Stimulated activated CD4-positive, alpha-beta T cell treated with anti-CD3 and anti-CD28 coated beads, Interleukin-4, amount 100 ng/mL, for 1 hour (primary cell): ENCODE measurements at places on chromosomes 1 and 21.
A peak's percentile ranks its signal among the peaks of the same experiment; 100 is the strongest.

DNA sequence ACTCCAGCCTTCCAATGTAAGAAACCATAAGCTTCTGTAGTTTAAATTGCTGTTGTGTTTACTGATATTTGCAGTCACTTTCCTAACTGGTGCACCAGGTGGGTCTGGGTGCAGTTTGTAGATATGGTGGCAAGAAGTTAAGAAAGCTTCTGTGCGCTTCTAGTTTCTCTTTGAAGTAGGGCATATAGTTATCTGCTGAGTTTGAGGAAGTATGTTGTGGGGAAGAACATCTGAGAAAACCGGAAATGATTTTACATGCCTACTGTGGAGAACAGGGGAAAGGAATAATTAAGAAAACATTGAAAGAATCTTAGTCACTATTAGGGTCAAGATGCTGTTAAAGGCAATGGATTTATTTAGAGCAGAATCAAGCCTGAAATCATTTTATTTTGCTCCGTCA, 14.9 kb upstream of the SLC44A5 start:
- DNase-seq = no peak

DNA sequence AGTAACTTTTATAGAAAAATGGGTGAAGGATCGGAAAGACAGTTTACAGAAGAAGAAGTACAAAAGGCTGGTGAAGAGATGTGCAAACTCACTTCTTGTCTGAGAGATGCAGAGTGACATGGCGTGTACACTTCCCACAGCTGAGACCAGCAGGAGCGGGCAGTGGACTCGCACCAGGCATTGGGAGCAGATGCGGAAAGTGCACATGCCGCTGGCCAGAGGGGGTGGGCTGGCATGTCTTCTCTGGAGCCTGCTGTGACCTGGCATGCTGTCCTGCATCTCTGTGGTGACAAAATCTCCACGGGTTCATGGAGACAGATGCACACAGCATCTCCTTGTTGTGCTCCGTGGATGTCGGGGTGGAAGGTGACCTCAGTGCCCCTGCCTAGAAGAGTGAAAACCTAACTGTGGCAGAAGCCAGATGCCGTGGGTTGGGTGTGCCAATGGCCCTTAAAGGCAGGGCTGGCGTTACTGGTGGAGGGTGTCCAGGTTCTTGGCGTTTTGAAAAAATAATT, 128.6 kb upstream of the COL6A1 start:
- DNase-seq = no peak

DNA sequence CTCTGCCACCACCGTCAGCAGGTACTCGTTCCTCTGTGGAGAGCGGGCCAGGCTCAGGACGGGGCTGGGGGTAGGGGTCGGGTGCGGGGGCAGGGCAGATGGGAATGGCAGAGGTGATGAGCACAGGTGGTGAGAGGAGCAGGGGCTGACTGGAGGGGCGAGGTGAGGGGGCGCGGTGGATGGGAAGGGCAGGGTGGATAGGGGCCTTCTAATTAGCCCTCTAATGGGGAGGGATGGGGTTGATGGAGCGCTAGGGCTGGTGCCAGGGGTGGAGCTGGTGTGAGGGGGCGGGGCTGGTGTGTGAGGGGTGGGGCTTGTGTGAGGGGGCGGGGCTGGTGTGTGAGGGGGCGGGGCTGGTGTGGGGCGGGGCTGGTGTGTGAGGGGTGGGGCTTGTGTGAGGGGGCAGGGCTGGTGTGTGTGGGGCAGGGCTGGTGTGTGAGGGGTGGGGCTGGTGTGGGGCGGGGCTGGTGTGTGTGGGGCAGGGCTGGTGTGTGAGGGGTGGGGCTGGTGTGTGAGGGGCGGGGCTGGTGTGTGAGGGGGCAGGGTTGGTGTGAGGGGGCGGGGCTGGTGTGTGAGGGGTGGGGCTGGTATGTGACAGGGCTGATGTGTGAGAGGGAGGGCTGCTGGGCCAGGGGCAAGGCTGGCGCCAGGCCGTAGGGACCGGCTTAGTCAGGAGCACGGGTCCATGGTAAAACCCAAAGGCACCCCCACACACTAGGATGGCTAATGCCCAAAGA, 5.9 kb downstream of the KRTAP10-1 start:
- DNase-seq = no peak

- DNase-seq = no peak
Observed at GRCh38 chr1:10682108-10682445, 114.4 kb downstream of the CASZ1 start.

DNA sequence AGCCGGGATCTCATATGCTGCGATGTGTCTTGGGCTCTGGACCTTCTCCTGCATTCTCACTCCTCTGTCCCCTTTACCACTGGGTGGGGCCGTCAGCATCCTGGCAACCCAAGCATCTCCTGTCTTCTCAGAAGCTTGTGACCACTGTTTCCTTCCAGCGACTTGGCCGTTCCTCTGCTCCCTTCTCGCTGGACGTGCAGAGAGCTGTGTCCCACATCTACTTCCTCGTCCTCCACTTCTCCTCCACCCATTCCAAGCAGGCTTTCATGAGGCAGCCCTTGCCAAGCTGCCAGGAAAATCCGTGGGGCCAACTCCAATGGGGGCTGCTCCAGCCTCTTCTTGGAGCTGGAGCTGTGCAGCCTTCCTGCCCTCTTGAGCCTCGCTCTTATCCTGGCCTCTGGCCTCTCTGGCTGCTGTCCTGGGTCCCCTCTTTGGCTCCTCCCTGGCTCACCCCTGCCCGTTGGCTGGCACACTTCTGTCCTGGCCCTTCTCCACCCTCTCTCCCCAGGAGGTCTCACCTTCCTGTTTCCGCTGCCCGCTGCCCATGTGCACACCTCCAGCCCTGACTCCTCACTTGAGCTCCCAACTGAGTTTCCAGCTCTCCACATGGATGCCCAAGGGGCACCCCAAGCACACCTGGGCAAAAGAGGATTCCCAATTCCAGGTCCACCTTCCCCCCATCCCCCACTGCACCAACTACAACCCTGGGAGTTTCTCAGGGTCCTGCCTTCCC, 8.7 kb downstream of the FAM131C start:
- DNase-seq = no peak

GRCh38 chr1:116958977-116959376, 42.6 kb upstream of the CD101 start:
- no peak for DNase-seq

- no peak for DNase-seq
Observed at GRCh38 chr1:51867479-51868232, 10.9 kb downstream of the NRDC start.

DNA sequence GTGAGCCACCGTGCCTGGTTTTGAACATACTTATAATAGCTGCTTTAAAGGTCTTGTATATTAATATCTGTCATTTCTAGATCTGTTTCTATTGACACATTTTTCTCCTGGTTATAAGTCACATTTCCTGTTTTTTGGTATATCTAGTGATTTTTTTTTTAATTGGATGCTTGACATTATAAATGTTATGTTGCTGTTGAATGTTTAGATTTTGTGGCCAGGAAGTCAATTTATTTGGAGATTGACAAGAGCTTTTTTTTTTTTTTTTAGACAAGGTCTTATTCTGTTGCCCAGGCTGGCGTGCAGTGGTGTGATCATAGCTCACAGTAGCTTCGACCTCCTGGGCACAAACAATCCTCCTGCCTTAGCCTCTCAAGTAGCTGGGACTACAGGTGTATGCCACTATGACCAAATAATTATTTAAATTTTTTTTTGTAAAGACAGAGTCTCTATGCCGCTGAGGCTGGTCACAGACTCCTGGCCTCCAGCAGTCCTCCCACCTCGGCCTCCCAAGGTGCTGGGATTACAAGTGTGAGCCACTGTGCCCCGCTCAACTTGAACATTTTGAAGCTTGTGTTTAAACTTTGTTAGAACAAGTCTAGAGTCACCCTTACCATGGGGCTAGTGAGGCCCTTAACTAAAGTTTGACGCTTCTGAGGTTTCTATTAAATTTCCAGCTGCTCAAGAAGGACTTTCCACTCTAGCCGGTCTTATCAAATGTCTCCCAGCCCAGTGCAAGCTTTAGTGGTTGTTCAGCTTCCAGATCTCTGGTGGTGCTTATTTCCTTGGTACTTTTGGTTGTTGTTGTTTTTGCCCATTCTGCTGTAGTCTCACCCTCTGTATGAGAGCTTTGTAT, 8.6 kb upstream of the CHI3L2 start:
- DNase-seq = no peak

DNA sequence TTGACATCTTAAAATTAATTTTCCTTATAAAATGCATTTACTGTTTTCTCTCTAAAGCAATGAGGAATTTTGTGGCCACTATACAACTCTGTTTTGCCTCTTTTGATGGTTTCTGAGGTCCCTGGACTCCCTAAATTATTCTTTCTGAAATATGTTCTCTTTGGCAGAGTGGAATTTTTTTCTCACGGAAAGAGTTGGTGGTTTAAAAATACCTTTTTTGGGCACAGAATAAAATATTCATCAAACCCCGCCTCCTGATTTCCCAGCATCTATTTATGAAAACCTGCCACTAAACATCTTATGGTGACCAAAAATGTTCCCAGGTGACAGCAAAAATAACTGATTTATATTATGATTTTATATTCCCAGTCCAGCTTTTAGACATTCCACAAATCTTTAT, 165.3 kb upstream of the SYT6 start:
- DNase-seq = no peak

DNA sequence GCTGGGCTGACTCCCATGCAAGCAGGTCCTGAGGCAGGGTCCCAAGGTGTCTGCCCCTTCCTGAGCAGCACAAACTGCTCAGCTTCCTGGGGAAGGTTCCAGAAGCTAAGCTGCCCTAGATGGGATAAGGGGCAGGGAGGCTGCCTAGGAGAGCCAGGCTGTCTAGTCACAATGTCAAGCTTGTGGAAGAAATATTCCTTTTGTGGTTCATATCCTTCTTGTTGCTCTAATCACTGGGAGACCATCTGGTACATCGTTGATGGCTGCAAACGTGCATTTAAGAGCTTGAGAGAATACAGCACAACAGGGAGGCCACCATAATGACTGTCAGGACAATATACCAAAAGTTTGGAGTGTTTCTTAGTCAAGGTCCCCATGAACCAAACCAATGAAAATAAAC, 67.4 kb downstream of the SLC16A1 start:
- no peak for DNase-seq

DNA sequence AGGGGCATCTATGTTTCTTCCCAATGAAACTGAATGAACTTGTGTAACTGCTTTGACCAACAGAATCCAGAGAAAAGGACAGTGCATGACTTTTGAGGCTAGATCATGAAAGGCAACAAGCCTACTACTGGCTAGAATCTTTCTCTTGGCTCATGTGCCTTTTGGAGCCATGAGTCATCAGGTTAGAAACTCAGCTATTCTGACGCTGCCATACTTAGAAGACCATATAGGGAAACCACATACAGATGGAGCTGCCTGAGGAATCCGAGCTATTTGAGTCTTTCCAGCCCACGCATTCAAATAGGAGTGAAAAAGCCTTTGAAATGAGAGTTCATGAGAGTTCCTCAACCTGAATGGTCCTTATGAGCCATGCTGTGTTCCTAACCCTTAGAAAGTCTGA, 738.5 kb upstream of the CHRM3 start:
- no peak for DNase-seq

- DNase-seq = no peak
Observed at GRCh38 chr1:87176087-87176486, 152.6 kb upstream of the LMO4 start.

DNA sequence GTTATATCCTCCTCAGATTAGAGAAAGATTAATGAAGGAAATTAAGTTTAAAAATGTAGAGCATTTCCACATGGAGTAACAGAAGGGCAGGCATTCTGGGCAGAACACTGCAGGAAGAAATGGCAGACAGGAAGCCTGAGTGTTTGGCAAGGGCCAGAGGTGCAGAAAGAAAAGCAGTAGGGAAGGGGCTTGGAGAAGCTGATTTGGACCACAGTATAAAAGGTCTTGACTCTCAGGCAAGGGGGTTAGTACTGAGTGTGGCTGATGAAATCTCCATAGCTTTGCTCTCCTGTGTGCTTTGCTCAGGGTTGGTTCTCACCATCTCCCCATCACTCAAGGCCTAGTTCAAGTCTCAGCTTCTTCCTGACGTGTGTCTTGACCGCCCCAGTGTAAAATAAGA, 80.2 kb downstream of the SLC45A1 start:
- DNase-seq = no peak

GRCh38 chr1:97243973-97244560, 522.5 kb downstream of the PTBP2 start:
- no peak for DNase-seq

GRCh38 chr1:159699653-159700052, 14.7 kb downstream of the CRP start:
- no peak for DNase-seq

DNA sequence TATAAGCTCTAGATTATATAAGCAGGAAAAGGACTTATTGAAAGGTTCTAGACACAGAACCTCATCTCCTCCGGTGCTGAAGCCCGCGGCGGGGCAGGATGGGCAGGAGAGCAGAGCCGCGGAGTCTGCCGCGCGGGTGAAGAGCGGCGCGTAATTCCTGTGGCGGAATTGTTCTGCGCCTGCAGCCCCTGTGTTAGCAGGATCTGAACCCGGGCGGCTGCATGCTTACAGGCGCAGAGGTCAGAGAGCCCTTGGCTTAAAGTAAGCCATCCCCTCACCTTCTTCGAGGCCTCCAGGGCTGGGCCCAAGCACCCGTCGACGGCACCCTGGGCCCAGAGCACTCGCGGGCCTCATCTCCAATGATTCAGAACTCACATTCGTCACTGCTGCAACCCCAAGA, 89.3 kb downstream of the FASLG start:
- DNase-seq = no peak

- no peak for DNase-seq
Observed at GRCh38 chr1:222382171-222382570, 165.7 kb downstream of the HHIPL2 start.

DNA sequence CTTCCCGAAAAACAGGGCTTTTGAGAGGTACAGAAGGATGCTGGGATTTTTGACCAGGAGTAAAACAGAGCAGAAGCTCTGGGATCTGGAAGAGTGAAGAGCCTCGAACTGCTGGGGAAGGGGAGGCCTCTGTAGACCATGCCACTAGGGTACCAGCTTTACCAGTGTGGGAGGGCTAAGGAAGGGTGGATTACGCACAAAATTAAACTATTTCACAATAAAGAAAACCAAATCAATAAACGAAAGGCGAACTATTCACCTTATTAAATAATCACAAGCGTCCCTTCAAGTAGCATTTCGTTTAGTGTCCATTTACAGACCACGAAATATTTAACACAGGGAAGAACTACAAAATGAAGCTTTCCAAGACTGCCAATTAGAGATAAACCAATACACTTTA, 723 bp downstream of the CZIB start:
- DNase-seq = no peak

DNA sequence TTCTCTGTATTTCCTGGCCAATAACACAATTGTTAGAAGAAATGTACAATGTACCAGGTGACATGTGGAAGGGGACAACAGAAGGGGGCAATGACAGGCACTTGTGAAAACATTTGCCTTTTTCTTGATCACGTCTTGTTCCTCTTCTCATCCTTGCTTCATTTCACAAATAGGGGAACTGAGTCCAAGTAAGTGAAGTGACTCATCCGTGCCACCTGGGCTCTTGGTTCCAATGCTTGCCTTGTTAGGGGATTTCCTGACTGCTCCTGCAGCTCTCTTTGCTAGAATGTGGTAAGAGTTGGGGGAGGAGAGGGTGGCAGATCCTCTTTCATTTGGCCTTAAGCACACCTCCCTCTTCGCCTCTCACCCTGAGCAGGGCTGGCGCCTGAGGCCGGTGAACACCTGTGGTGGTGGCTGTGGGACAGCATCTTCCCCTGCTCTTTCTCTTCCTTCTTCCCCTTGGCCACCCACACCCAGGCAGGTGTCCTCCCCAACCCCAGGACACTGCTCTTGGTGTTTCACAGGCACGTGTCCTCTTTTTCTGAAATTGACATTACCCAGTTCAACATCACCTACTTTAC, 2.2 kb upstream of the RHEX start:
- peak; percentile 38 for DNase-seq
